Activated CD8-positive, alpha-beta memory T cell treated with anti-CD3 and anti-CD28 coated beads, Interleukin-2, amount 10 ng/mL, durations not matched to agents 7 days and 5 days (primary cell): ENCODE measurements at places on chromosomes 4 and X. TPM values are rescaled to one million over a fixed set of nuclear protein-coding genes. Genes with fewer than 3 reads are reported as not detected.

The CNKSR2 gene
- total RNA-seq, result 6.3 TPM

The ASB11 gene
- total RNA-seq, result not detected

The SUPT20HL1 gene
- total RNA-seq, result not detected

The SSX4 gene
- total RNA-seq, result not detected

The SLC9A6 gene
- 15.7 TPM for total RNA-seq

- H3K27me3 ChIP-seq, result no peaks in the 10 kb centered on the region
- H3K27ac ChIP-seq, result no peak overlapping the region
- no peak for DNase-seq
- no peak overlapping the region for H3K4me3 ChIP-seq
Measured at GRCh38 chrX:10090319-10090718, 66.5 kb upstream of the CLCN4 start.

DNA sequence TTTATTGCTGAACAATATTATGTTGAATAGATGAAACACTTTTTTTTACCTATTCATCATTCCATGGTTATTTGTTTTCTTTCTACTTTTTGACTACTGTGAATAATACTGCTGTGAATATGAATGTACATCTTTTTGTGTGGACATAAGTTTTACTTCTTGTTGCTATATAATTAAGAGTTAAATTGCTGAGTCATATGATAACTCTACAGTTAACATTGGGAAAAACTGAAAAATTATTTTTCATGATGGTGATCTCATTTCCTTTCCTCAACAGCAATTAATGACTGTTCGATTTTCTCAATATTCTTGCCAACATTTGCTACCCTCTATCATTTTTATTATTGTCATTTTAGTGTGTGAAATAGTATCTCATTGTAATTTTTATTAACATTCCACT is 106.9 kb upstream of the TECRL start:
- no peak overlapping the region for H3K4me3 ChIP-seq
- DNase-seq, result no peak
- H3K27me3 ChIP-seq, result no peaks in the 10 kb centered on the region
- no peaks in the 10 kb centered on the region for H3K4me1 ChIP-seq
- no peak overlapping the region for H3K27ac ChIP-seq

- no peak overlapping the region for H3K4me3 ChIP-seq
- H3K27me3 ChIP-seq, result no peaks in the 10 kb centered on the region
- DNase-seq, result no peak
Measured at GRCh38 chrX:16807548-16807947, 21.3 kb downstream of the TXLNG start.

GRCh38 chr4:29311247-29311646 is 1408.9 kb upstream of the PCDH7 start:
- H3K4me1 ChIP-seq, result no peaks in the 10 kb centered on the region
- DNase-seq, result no peak
- no peaks in the 10 kb centered on the region for H3K36me3 ChIP-seq
- no peaks in the 10 kb centered on the region for H3K27me3 ChIP-seq
- H3K4me3 ChIP-seq, result no peak overlapping the region

GRCh38 chr4:22241415-22241814 is 274.5 kb downstream of the ADGRA3 start:
- no peak overlapping the region for H3K4me3 ChIP-seq
- no peak for DNase-seq
- no peaks in the 10 kb centered on the region for H3K27me3 ChIP-seq
- H3K4me1 ChIP-seq, result no peaks in the 10 kb centered on the region
- H3K36me3 ChIP-seq, result no peaks in the 10 kb centered on the region
